RPMI7951 (cell line): ENCODE measurements at places on chromosomes 13 and 19. TPM values are rescaled to one million over a fixed set of nuclear protein-coding genes. Genes with fewer than 3 reads are reported as not detected.

Gene ITGBL1
- total RNA-seq: 57.1 and 69.0 TPM in 2 replicates

DNA sequence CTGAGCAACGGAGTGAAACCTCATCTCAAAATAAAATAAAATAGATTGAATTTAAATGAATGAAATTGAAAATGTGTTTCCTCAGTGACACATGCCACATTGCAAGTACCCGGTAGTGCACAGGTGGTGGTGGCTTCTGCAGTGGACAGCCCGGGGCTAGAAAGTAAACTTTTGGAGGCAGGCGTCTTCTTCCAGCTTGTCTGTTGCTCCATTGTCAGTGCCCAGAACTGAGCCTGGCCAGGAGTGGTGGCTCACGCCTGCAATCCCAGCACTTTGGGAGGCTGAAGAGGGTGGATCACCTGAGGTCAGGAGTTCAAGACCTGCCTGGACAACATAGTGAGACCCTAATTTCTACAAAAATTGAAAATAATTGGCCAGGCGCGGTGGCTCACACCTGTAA, 5.7 kb downstream of the MYH14 start:
- DNase-seq: no peak

- peak; percentile 66 for DNase-seq
Observed at GRCh38 chr19:37902668-37903067, 3.7 kb downstream of the WDR87 start.

Gene LNX2
- 5.3 and 6.3 TPM in 2 replicates for total RNA-seq

DNA sequence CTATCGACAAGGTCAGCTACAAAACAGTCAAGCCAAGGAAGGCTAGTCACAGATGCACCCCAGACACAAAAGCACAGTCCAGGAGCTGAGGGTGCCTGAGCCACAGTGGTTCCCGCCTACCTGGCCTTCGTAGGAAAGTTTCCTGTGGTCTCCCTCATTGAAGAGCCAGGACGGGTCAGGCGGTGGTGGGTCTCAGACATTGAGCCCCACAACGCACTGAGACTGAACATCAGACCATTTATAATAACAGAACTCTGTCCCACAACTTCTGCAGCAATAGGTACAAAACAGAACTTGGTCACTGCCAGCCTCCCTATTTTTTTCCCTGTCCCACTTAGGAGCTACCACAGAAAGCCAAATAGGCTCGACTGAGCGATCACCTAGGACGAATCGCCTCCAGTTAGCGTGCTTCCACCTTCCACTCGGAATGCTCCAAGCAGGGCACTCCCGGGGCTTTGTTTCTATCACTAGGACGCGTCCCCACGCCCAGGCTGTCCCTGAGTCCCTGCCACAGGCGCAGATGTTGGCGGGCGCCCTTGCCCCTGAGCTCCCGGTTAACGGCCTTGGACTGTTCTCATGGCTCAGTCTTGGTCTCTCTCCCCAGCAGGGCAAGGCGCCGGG, 640 bp upstream of the ZNF544 start:
- no peak for DNase-seq
